Peyer's patch (tissue), 4 donors: ENCODE measurements at places on chromosomes 12 and 14. TPM values are rescaled to one million over a fixed set of nuclear protein-coding genes. Genes with fewer than 3 reads are reported as not detected.

TMEM52B gene
- total RNA-seq = not detected

APOLD1 gene
- total RNA-seq = 2.3 TPM

DNA sequence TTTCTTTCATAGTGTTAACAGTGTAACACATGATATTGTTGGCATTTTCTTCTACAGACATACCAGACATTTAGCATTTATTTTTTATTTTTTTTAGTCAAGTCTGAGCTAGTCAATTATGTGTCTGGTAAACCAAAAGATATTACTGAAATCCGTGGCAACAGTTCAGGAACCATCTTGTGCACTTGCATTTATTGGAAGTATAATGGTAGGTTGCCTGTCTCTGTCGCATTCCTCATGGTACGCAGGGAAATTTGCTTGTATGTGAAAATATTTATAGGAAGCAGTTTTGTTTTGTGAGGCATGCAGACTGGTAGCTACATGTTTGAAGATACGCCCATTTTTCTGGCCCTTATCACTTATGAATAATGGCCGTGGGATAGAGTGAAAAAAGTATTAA, 186.1 kb upstream of the SLC38A2 start:
- H3K36me3 ChIP-seq = no peaks in the 10 kb centered on the region
- no peaks in the 10 kb centered on the region for H3K4me1 ChIP-seq
- H3K27me3 ChIP-seq = no peaks in the 10 kb centered on the region
- DNase-seq = no peak
- H3K4me3 ChIP-seq = no peak overlapping the region
- H3K27ac ChIP-seq = no peak overlapping the region

GRCh38 chr14:20603813-20604690, 12.9 kb upstream of the RNASE12 start:
- no peak for DNase-seq
- H3K36me3 ChIP-seq = no peaks in the 10 kb centered on the region
- H3K4me1 ChIP-seq = no peaks in the 10 kb centered on the region
- no peak overlapping the region for H3K27ac ChIP-seq
